Activated CD4-positive, alpha-beta T cell treated with anti-CD3 and anti-CD28 coated beads, Interleukin-2, amount 10 ng/mL, durations not matched to agents 7 days and 5 days (primary cell): ENCODE measurements at places on chromosomes 3 and 15. TPM values are rescaled to one million over a fixed set of nuclear protein-coding genes. Genes with fewer than 3 reads are reported as not detected.
A peak's percentile ranks its signal among the peaks of the same experiment; 100 is the strongest.

DNA sequence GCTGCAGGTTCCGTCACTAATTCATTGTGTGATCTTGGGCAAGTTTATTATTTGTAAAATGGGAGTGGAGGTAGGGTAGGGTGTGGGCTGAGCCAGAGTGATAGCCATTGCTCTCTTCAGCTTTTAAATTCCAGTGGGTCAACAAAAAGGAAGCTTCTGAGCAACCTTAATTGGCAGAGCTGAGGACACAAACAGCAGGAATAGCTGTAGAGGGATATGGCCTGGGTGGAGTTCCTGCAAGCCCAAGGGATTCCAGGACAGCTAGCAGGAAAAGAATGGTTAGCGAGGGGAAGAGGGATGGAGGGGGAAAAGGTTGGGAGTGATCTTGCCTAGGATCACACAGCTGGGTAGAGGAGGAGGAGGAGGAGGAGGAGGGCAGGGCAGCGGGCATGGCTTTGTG lies 11.4 kb downstream of the CCK start:
- no peak for DNase-seq

DNA sequence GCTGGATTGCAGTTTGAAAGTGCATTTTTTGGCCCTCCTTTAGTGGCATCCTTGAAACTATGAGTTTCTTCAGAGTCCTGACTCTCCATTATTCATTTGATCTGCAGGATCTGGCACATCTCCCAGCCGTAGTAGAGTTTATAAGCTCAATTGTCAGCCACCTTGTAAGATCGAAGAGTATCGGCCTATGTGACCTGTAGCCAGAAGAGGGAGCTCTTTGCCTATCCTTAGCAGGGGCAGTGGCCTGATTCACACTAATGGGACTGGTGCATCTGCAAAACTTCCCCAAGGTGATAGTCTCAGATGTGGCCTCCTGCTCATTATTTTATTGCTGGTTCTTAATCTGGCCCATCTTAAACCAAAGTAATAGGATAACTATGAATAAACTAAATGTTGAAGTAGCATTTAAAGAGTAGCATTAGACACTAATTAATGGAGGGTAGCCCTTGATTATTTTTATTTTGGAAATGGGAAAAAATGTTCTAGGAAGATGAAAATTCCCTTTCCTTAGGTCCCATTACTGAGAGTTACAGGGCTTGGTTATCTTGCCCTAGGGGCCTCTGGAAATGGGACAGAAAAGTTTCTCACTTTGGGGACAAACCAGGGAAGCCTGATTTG lies 21.2 kb downstream of the GCSAM start:
- DNase-seq = peak; percentile 79

GRCh38 chr3:169337500-169338078 lies 325.9 kb downstream of the MECOM start:
- no peak for DNase-seq

GRCh38 chr15:99716540-99717095 lies 16.6 kb downstream of the LYSMD4 start:
- no peak for DNase-seq

SH3BP5 gene
- total RNA-seq = 33.8 TPM

- DNase-seq = no peak
Observed at GRCh38 chr3:181278468-181279238, 289.1 kb upstream of the DNAJC19 start.

HIGD2B gene
- total RNA-seq = not detected

DNA sequence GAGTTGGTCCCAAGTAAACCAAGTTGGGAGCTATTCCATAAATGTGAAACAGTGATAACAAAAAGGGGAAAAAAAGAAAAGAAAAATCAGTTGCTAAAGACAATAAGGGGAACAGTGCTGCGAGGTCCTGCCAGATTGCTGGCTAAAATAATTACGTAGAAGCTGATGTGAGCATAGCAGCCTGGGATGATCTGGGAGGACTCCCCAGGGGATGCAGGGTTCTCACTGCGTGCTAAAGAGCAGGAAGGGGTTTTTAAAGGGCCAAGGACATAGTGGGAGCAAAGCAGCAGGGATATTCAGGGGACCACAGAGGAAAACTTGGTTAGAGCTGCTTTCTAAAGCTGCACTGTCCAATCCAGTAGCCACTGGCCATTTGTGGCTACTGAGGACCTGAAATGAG lies 133.0 kb upstream of the UMPS start:
- DNase-seq = no peak

KCNMB2 gene
- not detected for total RNA-seq

RTP3 gene
- not detected for total RNA-seq

ITGA11 gene
- total RNA-seq = 1.0 TPM

DNA sequence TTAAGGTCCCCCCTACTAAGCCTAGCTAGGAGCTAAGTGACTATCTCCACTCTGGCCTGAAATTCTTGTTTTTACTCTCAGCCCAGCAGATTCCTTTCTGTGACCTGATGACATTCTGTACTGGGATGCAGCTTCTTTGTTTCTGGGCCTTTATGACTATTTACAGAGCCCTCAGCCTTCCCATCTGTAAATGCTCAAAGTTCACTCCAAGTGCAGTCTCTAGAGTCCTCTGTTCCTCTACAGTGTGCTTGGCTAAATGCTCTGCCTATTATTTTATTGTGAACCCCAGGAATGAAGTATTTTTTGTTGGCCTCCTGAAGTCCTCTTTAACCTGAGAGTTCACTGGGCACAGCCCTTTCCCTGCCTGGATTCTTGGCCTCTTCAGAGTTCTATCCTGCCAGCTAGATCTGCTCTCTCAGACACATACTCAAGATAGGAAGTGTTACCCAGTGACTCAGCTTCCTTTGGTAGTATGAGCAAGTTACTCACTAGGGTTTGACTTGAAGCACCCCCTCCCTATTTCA lies 278.1 kb upstream of the P2RY1 start:
- no peak for DNase-seq

GRCh38 chr3:12177126-12177525 lies 18.4 kb upstream of the TIMP4 start:
- DNase-seq = no peak

TAGLN3 gene
- 0.47 TPM for total RNA-seq

DNA sequence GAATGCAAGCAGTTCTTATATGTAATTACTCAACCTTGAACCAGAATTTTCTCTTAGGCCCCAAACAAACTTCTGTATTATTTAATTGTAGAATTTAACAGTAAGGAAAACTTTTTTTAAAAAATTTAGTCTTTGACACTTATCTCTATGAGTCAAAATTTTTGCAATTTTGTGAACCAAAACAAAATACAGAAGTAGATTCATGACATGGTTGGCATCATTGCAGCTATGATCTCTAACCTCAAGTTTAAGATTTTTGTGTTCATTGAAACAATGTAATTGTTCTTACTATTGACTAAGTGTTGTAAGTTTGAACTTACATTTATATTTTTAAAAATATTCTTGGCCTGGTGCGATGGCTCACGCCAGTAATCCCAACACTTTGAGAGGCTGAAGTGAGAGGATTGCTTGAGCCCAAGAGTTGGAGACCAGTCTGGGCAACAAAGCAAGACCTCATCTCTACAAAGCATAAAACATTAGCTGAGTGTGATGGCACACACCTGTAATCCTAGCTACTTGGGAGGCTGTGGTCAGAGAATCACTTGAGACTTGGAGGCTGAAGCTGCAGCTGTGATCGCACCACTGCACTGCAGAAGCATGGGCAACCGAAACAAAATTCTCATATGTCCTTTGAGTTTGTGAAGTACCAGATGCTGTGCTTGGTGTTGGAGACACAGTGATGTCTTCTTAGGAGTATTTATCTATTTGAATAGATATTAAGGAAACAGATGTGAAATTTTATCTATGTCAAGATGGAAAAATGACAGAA lies 39.7 kb downstream of the STT3B start:
- no peak for DNase-seq

RYR3 gene
- not detected for total RNA-seq

CHRM5 gene
- total RNA-seq = not detected

DNA sequence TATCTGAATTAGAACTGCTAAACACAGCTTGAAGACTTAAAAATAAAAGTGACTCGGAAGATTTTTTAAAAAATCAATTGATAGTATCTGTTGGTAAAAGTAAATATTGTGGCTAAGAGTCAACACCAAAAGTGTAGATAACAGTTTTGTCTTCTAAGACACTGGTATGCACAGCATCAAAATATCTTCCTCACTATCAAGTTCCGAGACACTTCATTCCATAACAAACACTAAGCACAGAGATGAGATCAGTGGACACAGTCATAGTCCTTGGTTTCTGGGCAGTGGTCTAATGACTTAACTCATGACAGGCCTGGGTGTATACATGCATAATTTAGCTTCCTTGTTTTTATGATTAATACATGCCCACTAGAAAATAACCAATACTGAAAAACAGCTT lies 63.2 kb downstream of the PXYLP1 start:
- no peak for DNase-seq

GRCh38 chr3:119352863-119353527 lies 58.8 kb downstream of the ARHGAP31 start:
- peak; percentile 16 for DNase-seq

CRABP1 gene
- total RNA-seq = not detected

STRA6 gene
- not detected for total RNA-seq

DNA sequence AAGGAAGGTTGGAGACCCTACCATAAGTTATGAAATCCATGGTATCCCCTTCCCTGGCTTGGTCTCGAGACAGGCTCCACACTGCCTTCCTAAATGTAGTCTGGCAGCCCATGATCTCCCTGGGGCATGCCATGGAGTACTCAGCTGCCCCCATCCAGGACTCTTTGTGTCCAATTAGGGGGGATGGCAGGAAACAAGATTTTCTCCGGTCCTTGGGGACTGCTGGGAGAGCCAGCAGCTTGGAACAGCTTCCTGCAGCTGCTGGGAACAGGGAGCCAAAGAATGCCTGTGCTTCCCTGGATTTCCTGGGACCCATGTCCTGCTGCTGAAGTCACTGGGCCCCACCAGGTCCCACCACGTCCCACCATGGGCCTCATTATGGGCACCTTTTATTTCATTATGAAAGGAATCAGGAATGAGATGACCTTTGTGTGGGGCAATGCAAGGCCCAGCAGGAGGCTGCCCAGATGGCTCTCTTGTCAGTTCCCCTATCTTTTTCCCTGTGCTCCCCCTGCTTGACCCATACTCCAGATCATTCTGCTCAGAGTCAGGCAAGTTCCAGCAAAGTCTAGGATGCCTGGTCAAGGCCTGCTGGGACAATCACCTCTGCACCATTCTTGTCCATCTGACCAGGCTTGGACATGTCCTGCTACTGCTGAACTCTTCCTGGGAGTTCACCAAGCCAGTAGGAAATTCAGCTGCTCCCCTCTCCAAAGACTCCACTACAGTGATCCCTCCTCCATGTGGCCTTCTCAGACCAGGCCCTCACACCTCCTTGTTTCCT lies 15.0 kb upstream of the DAG1 start:
- DNase-seq = no peak

- DNase-seq = no peak
Observed at GRCh38 chr3:129944709-129945108, 29.8 kb upstream of the TRH start.

DNA sequence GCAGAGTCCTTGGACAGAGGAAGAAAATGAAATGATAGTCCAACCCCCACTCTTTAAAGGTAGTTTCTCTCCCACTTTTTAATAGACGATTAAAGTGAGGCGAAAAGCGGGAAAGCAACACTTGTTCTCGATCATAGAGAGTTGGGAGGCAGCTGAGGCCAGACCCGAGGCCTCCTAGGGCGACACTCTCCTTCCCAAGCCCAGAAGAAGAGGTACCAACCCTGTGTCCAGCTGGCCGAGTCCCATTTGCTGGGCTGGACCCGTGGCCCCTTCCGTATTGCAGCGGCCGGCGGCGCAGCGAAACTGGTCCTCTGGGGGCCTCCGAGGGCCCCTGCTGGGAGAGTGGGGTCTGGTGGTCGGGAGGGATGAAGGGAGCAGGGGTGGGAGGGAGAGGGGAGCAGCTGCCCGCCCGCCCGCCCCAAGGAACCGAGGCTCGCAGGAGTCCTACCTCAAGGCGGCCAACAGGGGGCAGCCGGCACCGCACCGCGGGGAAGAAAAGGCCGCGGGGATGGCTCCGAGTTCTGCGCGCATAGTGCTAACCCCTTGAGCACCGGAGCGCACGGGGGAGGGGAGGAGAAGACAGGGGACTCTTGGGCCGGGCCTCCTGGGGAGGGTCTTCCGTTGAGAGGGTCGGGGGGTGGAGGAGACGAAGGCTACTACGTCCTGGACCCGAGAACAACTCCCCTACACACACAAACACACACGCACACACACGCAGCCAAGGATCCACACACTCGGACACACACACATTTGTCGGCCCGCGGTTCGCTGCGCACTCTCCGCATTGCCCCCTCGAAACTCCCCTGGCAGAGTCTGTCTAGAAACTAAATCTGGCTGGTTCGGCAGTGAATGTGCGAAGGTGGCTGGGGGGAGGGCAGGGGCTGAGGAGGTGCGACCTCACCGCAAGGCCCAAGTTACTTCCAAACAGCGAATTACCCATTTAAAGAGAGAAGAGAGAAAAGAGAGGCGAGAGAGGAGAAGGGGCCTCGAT lies 2.0 kb downstream of the WNT5A start:
- peak; percentile 36 for DNase-seq

DNA sequence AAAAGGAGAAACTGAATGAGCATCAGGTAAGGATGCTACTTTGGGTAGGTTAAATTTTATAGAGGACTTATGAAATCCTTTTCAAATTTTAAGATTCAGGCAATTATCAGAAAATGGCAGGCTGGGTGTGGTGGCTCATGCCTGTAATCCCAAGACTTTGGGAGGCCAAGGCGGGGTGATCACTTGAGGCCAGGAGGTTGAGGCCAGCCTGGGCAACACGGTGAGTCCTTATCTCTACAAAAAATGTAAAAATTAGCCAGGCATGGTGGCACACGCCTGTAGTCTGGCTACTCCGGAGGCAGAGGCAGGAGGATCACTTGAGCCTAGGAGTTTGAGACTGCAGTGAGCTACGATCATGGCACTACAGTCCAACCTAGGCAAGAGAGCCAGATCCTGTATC lies 23.1 kb downstream of the DCUN1D1 start:
- no peak for DNase-seq

C3orf85 gene
- not detected for total RNA-seq

- DNase-seq = no peak
Observed at GRCh38 chr15:33608714-33609113, 297.9 kb downstream of the RYR3 start.

- DNase-seq = no peak
Observed at GRCh38 chr3:126551121-126551838, 7.5 kb downstream of the C3orf22 start.

DNA sequence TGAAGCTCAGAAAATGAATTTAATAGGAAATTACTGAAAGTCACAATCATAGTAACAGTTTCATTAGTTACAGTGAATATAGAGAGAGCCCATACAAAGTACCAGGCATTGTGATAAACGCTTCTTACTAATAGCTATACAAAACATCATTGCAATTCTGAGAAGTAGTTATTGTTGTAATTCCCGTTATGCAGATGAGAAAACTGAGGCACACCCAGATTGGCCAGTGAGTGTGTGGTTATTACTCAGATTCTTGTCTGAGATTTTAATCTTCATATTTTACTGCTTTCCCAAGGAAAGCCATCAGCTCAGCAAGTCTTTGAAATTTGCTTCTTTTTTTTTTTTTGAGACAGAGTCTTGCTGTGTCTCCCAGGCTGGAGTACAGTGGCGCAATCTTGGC lies 14.3 kb downstream of the FLNB start:
- no peak for DNase-seq
